ENCODE measurements at places on chromosomes 11 and 22. TPM values are rescaled to one million over a fixed set of nuclear protein-coding genes. Genes with fewer than 3 reads are reported as not detected.

DNA sequence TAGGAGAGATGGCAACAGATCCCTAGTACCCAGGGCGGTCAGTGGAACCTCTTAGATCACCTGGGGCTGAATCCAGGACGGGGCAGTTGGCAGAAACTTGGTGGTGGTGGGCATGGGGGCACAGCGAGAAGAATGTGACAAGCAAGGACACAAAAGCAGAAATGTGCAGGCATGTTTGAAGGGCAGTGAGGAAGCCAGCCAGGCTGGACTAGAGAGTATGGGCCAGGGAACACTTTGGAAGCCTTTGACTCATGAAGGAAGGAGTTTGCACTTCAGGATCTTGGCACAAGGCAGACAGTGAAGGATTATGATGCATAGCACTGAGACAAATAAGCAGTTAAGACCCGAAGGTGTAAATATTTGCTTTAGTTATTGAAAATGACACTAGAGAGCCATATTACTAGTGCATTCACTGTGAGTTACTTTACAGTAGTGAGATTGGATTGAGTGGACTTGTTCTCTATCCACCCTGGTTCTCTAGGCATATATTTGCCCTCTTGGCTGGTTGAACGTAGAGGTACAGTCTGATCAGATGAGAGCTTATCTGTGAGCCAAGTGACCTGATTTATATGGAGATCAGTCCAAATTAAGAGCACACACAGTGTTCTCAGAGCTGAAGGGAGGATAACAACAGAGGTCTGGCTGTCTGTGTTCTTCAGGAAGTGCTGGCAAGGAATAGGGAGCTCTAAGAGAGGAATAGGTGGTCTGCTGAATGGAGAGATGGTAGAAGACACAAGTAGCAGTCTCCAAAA lies 210.4 kb downstream of the SNX19 start:
- DNase-seq, result no peak

DNA sequence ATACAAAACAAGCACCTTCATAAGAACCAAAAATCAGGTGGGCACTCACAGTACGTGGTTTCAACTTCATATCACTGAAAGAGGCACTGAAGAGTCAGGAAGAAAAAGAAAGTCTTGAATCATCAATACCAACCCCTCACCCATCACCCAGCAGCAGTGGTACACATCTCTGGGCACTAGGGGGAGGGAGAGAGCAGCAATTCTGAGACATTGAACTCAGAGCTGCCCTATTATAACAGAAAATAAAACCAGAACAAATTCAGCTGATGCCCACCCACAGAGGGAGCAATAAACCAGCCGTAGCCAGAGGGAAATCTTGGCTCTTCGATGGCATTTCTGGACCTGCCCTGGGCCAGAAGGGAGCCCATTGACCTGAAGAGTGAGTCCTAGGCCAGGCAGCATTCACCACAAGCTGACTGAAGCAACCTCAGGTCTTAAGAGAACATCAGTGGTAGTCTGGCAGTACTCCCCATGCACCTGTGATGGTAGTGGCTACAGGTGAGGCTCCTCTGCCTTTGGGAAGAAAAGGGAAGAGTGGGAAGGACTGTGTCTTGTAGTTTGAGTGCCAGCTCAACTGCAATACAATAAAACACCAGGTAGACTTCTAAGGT lies 42.2 kb upstream of the FAM181B start:
- peak; percentile 49 for DNase-seq

- DNase-seq, result no peak
Measured at GRCh38 chr22:31492151-31492550, 2.5 kb upstream of the EIF4ENIF1 start.

Gene CD3E
- 526 TPM for total RNA-seq

GRCh38 chr22:43846966-43847365 lies 15.3 kb downstream of the SULT4A1 start:
- no peak for DNase-seq

Gene FDX1
- total RNA-seq, result 19.0 TPM

GRCh38 chr11:113019711-113020110 lies 58.5 kb downstream of the NCAM1 start:
- DNase-seq, result no peak

DNA sequence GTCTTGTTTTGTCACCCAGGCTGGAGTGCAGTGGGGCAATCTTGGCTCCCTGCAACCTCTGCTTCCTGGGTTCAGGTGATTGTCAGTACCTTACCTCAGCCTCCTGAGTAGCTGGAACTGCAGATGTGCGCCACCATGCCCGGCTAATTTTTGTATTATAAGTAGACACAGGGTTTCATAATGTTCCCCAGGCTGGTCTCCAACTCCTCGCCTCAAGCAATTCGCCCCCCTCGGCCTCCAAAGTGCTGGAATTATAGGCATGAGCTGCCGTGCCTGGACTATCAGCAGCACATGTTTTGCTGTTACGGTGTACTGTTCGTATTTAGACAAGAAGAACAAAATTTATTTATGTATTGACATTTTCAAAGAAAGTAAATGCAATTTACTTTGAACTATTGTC lies 34.8 kb downstream of the RAB39A start:
- DNase-seq, result no peak

Gene FAT3
- total RNA-seq, result not detected

DNA sequence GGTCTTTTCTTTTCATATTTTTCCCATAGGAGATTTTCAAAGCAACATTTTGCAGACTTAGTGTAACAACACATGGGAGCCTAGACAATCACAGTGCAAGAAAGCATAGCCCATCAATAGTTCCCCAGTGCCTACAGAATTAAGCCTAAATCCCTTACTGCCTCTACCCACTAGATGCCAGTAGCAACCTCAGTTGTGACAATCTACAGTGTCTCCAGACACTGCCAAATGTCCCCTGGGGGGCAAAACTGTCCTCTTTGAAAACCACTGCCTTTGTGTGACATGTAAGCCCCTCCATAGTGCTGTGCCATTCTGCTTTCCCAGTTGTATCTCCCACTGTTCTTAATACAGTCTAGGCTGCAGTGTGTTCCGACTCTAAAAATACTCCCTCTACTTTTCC lies 1329.0 kb downstream of the LRRC4C start:
- no peak for DNase-seq

DNA sequence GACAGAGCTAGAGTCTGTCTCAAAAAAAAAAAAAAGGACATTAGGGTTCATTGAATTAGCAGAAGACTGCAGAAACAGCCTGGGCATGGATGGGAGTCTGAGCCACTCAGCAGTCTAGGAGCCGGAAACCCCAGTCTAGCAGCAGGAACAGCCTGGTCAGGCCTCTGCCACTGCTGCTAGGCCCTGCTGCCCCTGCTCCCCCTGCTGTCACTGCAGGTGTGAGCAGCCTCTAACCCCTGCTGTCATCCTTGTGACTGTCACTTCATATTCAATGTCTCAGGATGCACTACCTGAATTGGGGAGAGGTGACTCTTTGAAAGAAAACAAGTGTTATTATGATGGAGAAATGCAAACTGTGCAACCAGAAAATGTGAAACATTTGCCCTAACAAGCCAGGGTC lies 7.0 kb upstream of the DDX17 start:
- peak; percentile 63 for DNase-seq

Gene SNX32
- 2.4 TPM for total RNA-seq

DNA sequence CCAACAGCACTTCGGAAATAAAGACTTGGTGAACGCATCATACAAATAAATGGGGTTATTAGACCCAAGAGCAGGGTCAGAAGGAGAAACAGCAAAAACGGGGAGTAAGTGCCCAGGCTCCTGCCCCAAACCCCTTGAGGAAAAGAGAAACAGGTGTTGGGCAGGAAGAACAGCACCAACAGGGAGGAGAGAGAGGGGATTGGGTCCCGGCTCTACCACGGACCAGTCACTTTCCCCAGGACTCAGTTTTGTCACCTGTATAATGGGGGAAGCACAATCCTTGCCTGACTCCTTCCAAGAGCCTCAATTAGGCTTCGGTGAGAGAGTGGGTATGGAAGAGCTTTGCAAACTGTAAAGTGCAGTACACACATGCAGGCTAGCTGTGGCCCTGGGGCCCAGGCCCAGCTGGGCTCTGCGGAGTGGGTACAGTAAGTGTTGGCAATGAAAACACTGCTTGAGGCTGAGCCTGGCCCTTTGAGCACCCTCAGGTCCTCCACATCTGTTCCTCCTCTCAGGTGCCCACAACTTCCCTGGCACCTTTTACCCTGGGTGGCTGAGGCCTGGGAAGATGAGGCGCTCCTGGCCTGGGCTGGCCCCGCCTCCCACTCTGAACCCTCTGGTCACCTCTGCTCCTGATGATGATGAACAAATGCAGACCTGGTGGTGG lies 8.9 kb downstream of the SLC29A2 start:
- no peak for DNase-seq

GRCh38 chr11:10606536-10607208 lies 38.2 kb upstream of the LYVE1 start:
- peak; percentile 34 for DNase-seq

Gene OR52E8
- not detected for total RNA-seq

Gene PVALB
- not detected for total RNA-seq

- no peak for DNase-seq
Measured at GRCh38 chr22:16932577-16932976, 75.4 kb downstream of the GAB4 start.

Gene MS4A12
- not detected for total RNA-seq

DNA sequence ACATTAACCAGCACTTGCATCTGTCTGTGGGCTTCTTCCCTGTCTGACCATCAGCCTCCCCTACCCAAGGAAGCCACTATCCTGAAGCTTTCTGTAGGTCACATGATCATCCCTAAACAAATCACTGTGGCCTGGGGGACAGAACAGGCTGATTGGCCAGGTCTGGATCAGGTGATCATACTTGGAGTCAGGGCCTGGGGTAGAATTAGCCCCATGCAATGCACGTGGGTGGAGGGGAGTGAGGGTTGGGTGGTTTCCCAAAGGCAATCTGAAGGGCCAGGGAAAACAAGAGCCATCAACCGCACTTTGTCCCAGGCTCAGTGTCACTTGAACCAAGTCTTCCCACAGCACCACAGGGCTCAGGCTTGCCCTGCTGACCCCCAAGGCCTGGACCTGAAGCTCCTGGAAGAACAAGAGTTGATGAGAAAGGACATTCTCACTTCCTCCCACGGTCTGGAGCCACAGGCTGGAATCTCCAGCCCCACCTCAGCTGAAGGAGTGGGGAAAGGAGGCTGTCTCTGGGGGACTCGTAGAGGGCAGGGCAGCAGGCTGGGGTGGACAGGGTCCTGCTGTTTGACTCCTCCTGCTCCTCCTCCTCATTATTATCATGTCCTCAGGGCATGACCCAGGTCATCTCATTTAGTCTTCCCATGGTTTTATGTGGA lies 31.5 kb upstream of the TSPAN18 start:
- no peak for DNase-seq

GRCh38 chr22:36329254-36330078 lies 58.3 kb downstream of the MYH9 start:
- DNase-seq, result peak; percentile 91

Gene KCNJ4
- total RNA-seq, result not detected
